Neural progenitor cell (in vitro differentiated cells): ENCODE measurements at places on chromosomes 6 and 20.
A peak's percentile ranks its signal among the peaks of the same experiment; 100 is the strongest.

DNA sequence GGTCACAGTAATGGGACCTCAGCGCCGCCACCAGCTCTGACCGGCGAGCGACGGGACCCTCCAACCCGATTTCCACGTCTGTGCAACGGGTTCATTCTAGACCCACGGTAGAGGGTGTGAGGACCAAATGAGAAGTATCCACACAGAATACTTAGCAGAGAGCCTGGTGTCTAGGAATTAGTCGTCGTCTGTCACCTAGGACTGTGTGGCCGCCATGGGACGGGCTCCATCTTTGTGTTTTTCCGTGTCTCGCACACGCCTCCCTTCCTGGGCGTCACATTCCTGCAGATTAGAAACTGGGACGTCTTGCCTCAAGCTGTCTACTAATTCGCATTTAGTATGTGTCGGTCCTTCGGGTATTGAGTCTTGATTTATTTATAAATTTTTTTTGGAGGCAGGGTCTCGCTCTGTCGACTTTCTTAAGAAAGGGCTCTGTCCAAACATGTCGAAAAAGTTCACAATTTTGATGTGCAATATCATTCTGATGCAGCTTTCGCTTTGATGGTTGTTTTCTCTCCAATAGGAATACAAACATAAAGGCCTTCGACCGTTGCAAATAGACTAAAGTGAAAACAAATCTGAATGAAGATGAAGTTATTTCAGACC lies 563 bp downstream of the MGME1 start:
- peak; percentile 75 for DNase-seq

DNA sequence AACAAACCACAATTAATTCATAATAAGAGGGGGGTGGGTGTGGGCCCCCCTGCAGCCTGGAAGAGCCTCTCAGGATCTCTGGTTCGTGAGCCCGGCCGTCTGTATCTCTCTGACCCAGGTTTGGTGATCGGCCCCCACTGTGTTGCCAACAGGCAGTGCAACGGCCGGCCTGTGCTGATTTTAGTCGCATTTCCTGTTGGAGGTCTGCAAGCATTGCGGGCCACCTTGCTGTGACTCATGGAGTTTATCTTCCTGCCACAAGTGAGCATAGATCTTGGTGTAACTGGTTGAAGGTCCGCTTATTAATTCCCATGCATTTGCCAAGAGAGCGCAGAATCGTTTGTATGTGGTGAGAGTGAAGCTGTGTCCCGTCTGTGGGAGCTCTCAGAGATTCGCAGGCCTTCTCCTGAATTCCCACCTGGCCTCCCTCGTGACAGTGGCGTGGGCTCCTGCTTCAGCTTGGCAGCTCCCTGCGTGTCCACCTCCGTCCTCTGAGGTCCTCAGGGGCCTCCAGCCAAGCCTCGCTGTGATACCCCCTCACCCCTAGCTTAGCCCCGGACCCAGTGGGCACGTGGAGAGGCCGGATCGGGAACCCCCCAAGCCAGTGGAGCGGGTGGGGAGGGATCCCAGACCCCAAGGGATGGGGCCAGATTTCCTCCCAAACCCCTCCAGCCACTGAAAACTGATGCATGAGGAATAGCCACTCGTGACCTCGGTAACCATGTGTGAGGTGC lies 269.8 kb downstream of the CDH4 start:
- no peak for DNase-seq

GRCh38 chr20:34675993-34676641 lies 775 bp downstream of the PIGU start:
- no peak for DNase-seq

DNA sequence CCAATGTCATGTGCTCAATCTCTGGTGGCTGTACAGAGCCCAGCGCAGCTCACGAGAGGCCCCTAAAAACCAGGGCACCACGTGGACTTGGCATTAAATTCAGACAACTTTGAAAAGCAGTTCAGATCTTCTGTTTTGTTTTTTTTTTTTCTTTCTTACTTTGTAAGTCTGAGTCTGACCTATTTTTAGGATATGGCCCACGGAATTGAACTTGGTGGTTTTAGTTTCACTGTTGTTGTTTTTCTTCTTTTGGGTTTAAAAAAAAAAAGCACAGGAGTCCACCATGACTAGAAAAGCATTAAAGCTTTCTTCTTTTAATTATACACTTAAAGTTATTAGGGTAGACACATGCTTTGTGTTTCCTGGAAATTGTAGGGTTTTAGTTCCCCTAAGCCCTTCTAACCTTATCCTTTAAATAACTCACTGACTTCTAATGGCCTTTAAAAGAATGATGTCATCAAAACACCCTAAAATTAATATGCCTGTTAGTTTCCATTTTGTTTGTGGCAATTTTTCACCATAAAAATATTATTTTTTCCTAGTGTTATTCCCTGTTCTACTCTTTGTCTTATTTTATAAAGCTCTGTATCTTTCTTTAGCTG lies 48.5 kb upstream of the CCN2 start:
- no peak for DNase-seq

DNA sequence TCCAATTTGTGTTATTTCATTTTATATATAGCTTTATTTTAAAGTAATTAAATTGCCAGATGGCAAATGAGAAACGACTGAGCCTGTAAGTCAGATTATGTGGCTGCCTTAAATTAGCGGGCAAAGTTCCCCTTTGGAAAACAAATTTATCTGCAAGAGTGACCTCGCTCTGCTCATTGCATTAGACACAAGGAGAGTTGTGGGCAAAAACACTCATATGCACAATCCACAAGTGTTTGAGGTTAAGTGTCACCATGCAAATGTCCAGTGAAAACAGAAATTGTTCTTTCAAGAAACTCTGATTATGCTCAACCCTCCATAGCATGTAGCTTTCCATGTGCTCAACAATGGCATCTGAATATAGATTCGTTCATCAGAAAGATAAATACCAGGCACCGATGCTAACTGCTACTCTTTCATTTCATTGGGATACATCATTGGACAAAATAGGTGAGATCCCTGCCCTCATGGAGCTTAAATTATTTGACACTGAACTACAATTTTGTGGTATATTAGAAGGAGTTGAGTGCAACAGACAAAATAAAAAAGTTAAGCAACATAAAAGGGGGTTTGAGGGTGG lies 1.7 kb upstream of the NHSL1 start:
- no peak for DNase-seq
